ENCODE measurements at places on chromosomes 7 and 10.

- DNase-seq, result no peak
These were observed 569.3 kb downstream of the TCERG1L start for GRCh38 chr10:130741901-130742855.

- DNase-seq, result no peak
These were observed 4.0 kb downstream of the MXI1 start for GRCh38 chr10:110211465-110211843.

GRCh38 chr10:97861924-97862323 is 12.3 kb downstream of the GOLGA7B start:
- no peak for DNase-seq

DNA sequence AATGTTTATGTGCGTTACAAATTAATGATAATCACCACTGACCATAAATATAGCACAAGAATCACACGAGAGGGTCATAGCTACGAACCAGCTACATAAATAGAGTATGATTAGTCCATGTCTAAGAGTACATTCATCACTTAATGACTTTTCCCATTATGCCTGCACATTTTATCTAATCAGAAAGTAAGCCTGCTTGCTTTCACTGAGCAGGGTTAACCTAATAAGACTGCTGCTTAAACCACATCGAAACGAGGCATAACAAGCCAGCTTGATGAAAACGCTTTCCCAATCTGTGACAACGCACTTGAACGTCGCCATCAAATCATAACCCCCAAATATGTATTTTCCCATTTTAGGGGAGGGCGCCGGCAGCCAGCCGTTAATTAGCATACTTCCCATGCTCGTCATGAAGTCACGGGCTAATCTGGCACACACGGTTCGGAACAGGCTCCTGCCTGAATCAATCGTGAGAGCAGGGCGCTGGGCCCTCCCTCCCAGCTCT is 71.5 kb downstream of the EBF3 start:
- no peak for DNase-seq

GRCh38 chr7:118324790-118325449 is 100.4 kb downstream of the ANKRD7 start:
- no peak for DNase-seq

DNA sequence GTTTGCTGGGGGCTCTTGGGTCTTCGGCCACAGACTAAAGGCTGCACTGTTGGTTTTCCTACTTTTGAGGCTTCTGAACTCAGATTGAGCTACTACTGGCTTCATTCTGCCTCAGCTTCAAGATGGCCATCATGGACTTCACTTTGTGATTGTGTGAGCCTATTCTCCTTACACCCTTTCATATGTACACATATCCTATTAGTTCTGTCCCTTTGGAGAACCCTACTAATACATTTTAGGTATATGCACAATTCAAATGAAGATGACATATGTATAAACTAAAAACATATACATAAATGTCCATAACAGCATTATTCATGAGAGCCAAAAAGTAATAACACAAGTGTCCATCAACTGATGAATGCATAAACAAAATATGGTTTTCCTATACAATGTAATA is 75.7 kb downstream of the GPR37 start:
- DNase-seq, result no peak

DNA sequence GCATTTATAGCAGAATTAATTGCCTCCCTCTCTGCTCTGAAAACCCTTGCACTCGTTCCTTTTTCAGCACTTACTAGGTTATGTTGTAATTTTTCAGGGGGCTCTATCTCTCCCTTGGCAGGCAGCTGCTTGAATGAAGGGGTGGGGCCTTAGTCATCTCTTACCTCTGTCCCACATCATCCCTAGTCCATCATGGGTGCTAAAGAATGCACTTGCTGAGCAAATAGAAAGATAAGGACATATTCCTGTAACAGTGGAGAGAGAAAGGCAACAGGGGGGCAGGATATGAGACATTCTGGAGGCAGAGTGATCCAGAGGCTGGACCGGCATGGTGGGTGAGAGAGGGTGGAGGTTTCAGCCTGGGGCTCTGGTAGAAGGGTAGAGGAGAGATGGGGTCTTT is 60.0 kb downstream of the MINDY4 start:
- DNase-seq, result no peak

DNA sequence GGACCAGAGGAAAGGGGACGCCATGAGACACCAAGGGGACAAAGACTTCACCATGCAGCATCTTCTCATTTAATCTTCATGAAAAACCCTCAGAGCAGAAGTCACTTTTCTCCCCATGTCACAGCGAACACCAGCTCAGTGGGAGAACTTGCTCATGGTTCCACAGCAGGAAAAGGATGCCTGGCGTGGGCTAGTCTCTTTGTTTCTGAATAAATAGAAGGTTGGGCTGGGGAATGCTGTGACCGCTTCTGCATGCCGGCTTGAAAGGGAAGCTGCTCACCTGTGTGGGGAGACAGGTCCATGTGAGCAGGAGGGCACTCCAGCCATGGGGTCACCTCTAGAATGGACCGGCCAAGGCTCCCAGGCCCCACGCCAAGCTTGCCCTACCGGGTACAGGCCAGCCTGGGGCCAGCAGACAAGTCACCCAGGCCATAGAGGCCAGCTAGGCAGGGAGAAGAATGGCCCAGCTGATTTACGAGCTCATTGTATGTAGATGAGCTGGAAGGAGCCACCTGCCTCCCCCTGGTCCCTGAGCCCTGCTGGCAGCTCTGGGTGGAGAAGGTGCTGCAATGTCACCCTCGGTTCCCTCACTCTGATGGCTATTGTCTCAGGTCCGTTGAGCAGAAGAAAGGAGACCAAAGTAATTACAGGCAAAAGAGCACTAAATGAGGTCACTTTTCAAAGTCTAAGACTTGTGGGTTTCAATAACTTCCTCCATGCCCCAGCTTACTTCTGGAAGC is 82.0 kb upstream of the PDZD8 start:
- no peak for DNase-seq

DNA sequence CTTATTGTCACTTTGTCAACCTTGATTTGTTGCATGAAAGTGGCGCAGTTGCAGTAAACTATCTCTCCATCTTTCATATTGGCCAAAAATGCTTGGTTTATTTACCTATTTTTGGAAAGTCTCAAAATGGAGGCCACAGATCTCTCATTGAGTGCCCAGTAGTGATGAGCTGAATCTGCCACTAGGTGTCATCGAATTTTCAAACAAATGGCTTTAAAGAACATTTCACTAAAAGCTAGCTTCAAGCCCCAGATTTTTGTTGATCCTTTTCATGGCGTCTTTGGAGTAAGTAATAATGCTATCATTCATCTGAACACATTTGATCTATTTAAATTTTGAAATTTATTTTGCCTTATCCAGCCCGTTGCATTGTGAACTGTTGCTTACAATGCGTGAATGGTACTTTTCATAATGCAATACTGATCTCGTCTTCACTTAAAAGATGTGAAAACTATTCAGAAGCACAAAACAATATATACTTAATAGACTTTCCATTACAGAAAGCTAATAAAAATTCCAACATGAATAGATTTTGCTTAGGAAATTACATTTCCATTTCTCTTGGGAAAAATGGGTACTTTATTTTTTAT is 236.2 kb downstream of the DNAJB9 start:
- DNase-seq, result no peak

DNA sequence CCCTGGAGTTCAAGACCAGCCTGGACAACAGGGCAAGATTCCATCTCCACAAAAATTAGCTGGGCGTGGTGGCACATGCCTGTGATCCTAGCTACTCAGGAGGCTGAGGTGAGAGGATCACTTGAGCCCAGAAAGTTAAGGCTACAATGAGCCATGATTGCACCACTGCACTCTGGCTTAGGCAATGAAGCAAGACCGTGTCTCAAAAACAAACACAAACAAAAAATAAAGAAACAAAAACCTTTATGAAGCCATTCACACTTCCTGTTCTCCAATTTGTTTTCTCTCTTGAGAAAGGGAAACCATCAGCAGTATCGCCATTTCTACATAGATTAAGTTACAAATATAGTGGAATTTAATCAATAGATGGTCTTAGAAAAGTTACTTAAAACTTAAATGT is 19.8 kb downstream of the YME1L1 start:
- no peak for DNase-seq

DNA sequence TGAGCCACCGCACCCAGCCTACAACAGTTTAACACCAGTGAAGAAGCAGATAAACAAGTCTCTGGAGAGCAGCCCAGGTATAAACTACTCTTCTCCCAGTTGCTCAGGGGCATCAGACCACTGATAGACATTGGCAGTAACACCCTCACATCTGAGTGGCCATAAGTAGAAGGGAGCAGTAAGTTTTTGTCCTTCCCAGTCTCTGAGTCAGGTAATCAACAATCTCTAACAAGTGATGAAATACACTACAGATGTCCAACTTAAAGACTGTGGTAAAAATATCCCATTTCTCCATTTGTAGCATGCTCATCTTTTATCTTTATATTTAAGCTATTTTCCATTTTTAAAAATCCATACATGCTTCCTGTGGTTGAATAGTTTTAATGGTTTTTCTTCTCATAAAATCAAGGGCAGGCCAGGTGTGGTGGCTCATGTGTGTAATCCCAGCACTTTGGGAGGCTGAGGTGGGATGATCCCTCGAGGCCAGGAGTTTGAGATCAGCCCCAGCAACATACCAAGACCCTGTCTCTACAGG is 78.6 kb downstream of the GSAP start:
- DNase-seq, result no peak

- DNase-seq, result peak; percentile 57
These were observed 18.2 kb downstream of the POLL start for GRCh38 chr10:101569622-101570427.

GRCh38 chr7:32221736-32222135 is 151.5 kb upstream of the PDE1C start:
- no peak for DNase-seq

GRCh38 chr7:140229591-140230515 is 53.1 kb upstream of the KDM7A start:
- no peak for DNase-seq

DNA sequence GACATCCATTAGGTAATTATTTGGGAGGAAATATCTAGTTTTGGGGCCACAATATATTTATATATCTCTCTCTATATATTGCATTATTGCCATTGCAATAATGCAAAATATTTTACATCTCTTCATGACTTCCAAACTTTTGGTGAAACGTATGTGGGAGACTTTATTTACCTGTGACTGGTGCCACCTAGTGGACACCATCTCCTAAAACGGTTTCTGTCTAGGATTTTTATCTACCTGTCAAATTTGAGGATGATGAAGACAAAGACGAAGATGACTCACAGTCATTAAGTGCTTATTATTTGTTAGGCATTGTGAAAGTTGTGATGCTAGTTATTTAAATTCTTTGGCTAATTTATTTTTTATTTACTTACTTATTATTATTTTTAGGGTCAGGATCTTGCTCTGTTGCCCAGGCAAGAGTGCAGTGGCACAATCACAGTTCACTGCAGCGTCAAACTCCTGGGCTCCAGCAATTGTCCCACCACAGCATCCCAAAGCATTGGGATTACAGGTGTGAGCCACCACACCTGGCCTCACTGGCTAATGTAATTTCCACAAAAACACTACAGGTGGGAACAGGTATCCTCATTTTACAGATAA is 18.7 kb upstream of the CBLL1 start:
- peak; percentile 39 for DNase-seq

DNA sequence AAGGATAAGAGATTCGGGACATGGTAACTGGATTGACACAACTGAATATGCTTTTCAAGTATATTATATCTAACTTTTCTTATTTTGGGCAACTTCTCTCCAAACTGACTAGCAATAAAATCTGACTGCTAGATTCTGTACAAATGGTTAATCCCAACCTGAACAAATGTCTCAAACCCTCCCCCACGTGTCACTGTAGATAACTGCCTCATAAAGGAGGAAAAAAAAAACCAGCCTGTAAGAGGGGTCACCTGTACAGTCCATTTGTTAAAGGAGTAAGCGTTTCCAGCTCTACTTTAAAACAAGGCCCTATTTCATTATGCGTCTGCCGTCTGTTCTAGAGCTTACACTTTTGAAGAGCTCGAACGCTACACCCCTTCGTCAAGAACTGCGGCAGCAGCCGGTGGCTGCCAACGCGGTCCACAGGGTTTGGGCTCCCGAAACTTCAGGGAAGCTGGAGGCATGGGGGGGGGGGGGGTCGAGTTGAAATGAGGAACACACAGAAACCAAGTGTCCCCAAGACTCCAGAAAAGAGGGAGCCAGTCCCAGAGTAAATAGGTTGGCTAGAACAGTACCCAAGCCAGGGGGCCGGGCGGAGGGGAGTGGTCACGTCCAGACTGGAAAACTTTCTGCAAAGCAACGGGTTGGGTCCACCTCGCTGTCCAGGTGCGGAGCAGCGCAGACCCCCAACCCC is 492 bp downstream of the COG5 start:
- no peak for DNase-seq

GRCh38 chr7:111339006-111339405 is 223.3 kb downstream of the IMMP2L start:
- DNase-seq, result no peak

DNA sequence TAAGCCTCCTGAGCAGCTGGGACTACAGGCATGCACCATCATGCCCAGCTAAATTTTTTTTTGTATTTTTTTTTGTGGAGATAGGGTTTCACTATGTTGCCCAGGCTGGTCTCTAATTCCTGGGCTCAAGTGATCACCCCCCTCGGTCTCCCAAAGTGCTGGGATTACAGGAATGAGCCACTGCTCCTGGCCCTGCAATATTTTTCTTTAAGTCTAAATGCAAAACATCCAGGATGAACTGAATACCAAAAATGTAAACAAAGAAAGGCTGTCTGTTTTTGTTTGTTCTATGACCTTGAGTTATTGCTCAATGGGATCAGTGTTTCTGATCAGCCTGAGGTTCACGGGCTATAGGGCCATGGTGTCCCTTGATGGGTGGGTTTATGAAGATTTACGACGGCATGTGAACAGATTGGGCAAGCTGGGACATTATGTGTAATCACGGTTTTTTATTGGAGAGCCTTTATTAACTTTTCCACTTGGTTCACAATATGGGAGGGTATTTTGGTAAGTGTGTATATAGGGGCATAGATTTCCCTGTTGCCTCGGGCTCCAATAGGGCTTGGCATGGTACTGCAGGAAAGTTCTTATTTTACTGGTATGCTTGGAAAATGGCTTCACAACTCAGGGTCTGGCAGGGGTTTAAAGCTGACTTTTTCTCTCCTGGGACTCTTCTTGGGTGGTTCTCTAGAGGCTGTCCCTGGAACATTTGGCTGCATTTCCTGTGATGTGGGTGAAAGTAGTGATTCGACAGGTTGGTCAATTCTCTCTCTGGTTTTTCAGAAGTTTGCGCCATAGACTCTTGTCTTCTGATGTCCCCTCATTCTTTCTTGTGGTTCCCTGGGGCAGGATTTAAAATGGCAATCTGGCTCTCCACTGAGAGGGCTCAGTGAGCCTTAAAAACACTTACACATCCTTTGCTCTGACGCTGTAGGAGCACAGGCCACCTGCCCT is 41.6 kb downstream of the MRPS33 start:
- DNase-seq, result peak; percentile 62

DNA sequence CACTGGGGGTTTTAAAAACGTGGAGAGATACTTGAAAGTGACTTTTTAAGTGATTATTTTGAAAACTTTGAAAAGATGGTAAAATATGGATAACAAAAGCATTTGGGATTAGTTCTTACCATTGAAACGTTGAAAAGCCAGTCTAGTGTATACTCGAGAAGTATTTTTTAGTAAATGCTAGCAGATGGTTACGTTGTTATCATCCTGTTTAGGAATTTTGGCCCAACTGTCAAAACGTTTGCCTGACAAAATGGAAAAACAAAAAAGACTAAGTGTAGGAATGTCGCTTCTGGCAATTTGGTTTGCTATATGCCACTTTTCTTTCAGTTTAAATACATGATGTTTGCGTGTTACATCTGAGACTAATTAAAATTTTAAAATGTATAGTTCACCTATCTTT is 1.2 kb downstream of the RBM33 start:
- no peak for DNase-seq
